ENCODE measurements at places on chromosomes 7 and 10.

- no peak for DNase-seq
Observed at GRCh38 chr7:34320926-34321661, 336.9 kb upstream of the NPSR1 start.

- DNase-seq = no peak
Observed at GRCh38 chr10:103657061-103657591, 163.6 kb downstream of the NEURL1 start.

GRCh38 chr7:90760892-90761291, 164.8 kb downstream of the CDK14 start:
- no peak for DNase-seq

DNA sequence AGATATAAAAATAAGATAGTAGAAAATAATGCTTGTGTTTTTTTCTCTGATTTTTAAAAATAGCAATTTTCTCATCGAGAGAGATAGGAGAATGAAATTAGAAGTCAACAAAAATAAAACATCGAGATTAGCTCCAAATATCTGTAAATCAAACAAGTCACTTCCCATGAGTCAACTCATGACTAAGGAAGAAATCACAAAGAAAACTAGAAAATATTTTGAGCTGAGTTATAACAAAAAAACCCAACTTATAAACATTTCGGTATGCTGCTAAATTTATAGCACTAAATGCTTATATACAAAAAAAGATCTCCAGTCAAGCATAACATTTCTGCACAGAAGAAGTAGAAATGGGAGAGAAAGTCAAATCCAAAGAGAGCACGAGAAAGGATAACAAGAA, 140.1 kb downstream of the ITGA8 start:
- DNase-seq = no peak

DNA sequence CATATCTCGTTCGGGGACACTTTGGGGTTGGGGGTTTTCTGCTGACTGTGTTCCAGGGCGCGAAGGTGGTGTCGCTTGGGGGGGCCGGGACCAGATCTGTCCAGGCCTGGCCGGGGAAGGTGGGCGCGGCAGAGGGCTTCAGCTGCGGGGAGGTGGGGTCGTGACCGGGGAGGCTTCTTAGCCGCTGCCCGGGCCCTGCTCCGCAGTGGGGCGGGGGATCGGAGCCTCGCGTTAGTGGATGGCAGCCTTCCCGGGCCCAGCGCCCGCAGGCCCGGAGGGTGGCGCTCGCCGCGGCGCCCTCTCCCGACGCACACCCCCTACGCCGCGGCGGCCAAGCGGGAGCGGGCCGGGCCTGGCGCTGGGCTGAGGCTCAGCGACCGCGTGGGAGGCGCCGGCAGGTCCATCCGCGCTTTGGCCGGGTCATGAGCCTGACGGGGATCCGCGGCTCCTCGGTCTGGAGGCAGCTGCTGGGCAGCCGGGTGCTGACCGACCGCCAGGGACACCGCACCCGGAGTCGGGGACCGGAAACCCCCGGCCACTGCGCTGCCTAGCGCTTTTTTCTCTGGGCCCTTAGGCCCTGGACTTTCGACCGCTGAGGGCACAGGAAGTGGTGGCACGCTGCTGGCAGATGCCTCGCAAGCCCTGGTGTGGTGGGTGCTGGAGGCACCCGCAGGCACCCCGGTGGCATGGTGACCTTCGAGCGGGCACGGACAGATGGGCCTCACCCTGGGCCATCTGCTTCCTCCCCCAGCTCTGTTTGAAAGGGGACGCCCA, 1.2 kb downstream of the AGAP3 start:
- DNase-seq = peak; percentile 76

DNA sequence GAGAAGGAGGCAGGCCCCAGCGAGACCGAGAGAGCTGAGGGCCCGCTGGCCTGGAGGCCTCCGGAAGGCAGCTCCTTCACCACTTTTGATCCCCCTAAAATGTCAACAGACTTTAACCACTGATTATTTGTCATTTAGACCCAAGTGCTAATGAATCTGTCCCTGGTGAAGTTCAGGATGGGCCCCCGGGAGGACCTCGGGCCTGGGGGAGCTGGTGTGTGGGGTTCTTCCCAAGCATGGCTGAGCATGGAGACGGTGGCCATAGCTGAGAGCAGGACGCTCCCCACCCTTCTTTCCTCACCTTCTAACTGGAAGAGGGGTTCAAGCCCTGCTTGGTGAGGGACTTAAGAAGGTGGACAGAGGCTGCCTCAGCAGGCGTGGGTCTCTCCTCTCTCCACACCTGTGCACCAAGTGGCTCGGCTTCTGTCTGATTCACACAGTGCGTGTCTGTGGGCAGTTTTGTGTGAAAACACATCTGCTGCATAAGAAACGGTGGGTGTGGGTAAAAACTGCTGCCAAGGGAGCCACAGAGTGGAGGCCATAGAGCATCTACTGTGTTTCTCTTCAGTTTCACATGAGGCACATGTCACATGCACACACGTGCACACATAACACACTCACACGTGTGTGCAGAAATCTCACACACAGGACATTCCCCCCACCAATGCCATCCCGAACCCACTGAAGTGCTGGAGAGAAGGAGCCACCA, 53.5 kb upstream of the VIPR2 start:
- no peak for DNase-seq

DNA sequence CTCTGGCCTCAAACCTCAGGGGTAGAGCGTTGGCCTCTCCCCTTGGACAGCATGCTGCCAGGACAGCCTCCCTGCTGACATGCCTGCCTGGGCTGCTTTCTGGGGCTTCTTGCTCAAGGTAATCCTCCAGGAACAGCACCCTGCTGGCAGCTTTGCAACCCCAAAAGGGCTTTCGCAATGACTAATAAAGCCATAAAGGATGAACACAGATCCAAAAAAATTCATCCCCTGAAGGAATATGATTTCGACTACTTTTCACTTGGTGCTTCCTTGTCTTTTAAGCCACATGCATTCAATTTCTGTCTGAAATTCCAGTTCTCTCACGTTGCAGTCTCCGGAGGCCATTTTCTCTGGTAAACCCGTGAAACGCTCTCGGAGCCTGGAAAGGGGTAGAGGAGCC, 15.1 kb upstream of the SH3PXD2A start:
- no peak for DNase-seq
